ENCODE measurements at places on chromosomes 6 and 20. TPM values are rescaled to one million over a fixed set of nuclear protein-coding genes. Genes with fewer than 3 reads are reported as not detected.

DNA sequence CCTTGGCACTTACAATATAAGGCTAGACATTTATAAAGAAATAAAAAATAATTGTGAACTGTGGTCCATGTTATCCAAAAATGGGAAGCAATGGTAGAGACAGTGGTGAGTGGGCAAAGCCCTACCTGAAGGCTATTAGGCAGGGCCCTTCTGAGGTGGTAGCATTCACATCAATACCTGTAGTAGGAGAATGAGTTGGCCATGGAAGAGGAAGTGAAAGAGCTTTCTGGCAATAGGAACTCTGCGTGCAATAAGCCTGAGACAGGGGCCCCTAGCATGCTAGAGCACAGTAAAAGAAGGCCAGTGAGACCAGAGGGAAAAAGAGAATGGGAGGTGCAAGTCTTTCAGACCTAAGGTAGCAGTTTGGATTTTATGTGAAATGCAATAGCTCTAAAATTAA, 754.5 kb downstream of the PTPRT start:
- DNase-seq: no peak
- H3K27ac ChIP-seq: no peak overlapping the region
- no peaks in the 10 kb centered on the region for H3K4me1 ChIP-seq
- H3K36me3 ChIP-seq: no peaks in the 10 kb centered on the region

DNA sequence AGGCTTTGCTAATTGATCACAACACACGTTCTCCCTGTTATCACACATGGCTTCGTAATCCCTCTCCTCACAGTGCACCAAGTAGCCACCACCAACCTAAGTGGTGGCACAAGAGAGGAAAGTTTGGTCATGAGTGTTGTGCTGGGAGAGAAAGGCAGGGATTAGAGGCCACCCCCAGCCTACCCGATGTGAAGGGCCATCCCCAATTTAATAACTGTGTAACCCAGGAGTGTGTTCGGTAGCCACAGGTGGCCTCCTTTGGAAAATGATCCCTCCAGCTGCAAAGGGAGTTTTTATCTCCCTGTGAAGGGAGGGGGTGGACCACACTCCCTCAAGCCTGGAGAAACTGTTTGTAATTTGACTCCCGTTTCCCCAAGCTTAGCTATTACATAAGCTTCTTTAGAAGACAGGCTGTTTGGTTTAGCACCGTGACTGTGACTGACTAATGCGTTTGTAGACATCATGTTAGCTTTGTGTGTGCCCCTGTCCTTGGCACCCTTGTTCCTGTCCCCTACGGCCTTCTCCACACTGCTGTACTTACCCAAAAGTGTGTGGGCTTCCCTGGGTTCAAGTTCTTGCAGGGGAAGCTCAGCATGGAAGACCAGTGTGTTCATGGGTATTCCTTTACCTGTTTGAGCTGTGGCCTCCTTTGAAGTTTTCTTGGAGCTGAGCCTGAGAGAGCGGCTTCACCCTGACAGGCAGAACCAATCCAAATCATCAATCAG, 20.6 kb downstream of the PPP1R16B start:
- peaks cover 33% of the 10 kb centered on the region for H3K4me1 ChIP-seq
- H3K27me3 ChIP-seq: no peaks in the 10 kb centered on the region
- H3K36me3 ChIP-seq: no peaks in the 10 kb centered on the region
- no peak for DNase-seq
- no peak overlapping the region for H3K4me3 ChIP-seq

GRCh38 chr6:37731888-37732287, 34.2 kb upstream of the MDGA1 start:
- H3K27me3 ChIP-seq: no peaks in the 10 kb centered on the region
- no peaks in the 10 kb centered on the region for H3K4me1 ChIP-seq
- H3K27ac ChIP-seq: no peak overlapping the region
- DNase-seq: peak; percentile 81

The HEY2 gene
- 2.2 TPM for total RNA-seq
